Femur (tissue), 1 donor: ENCODE measurements at places on chromosomes 16 and 17.

DNA sequence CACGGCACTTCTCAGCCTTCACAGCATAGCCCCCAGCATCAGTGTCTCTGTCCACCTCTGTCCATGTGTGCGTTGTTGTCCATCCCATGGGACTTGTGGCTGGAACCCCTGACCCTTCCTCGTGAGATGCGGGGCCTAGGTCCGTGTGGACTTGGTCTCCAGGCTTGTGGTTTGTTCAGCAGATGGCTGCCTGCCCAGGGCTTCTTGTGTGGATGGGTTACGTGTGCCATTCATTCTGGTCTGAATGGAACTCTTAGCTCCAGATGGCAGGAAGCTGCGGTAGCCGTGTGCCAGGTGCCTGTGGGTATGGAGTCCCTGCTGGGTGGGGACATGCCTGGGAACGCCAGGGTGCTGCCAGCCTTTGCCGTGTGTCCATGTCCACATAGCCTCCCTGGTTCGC, 31.7 kb upstream of the NUDT16L1 start:
- no peak for DNase-seq

DNA sequence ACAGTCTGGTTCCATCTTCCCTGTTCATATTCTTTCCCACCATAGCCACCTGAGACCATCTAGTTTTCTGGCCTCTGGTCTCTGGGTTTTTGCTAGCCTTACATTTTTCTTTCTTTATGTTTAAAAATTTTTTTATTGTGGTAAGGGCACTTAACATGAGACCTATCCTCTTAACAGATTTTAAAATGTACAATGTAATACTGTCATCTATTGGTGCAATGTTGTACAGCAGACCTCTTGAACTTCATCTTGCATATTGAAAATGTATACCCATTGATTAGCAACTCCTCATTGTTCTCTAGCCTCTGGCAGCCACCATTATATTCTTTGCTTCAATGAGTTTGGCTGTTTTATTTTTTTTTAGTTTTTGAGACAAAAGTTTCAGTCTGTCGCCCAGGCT, 39.2 kb downstream of the ITGAM start:
- DNase-seq = no peak

- no peak for DNase-seq
Measured at GRCh38 chr16:68309799-68310198, 947 bp downstream of the SLC7A6OS start.

- no peak for DNase-seq
Measured at GRCh38 chr17:6358131-6358530, 76.8 kb downstream of the AIPL1 start.

DNA sequence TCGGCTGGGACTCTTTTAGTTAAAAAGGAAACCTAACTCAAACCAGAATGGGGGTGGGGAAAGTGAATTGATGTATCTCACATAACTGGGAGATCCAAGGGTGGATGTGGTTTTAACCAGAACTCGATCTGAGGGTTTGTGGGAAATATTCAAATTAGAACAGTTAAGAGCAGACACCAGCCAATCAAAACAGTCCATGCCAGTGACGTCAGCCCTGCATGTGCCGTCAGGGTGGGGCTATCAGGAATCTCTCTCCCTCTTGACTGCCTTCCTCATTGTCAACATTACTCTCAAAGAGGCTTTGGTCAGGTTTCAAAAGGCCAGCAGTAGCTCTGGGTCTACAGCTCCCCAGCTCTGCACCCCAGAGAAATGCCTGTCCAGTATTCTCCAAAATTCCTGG, 94.2 kb upstream of the HSBP1 start:
- DNase-seq = no peak

DNA sequence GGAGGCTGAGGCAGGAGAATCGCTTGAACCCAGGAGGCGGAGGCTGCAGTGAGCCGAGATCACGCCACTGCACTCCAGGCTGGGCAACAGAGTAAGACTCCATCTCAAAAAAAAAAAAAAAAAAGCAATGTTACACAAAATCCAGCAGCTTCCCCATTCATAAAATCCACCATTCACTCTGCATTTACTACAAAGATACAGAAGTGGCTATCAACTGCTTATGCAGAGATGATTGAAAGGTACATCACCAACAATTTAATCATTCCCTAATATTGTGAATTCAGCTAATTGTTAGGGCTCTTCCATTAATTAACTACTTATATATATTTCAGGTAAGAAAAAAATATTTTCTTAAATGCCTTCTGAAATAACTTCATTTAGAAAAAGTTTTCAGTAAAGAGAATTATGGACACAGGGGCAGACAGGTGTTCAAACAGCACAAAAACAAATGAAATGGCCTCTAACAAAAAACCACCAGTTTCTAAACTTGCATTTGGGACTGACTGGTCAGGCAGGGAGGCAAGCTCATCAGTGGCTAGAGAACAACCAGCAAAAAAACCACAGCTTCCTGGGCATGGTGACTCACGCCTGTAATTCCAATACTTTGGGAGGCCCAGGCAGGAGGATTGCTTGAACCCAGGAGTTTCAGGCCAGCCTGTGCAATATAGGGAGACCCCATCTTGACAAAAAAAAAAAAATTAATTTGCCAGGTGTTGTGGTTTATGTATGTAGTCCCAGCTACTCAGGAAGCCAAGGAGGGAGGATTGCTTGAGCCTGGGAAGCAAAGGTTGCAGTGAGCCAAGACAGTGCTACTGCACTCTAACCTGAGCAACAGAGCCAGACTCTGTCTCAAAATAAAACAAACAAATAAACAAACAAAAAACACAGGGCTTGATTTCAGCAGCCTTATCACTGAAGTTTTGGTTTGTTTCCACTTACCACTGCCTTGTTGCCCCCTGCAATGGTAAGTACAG, 26.3 kb downstream of the ERN1 start:
- DNase-seq = no peak

- no peak for DNase-seq
Measured at GRCh38 chr16:88798772-88799455, 4.7 kb upstream of the CDT1 start.

- no peak for DNase-seq
Measured at GRCh38 chr16:3874794-3875692, 5.5 kb downstream of the CREBBP start.

DNA sequence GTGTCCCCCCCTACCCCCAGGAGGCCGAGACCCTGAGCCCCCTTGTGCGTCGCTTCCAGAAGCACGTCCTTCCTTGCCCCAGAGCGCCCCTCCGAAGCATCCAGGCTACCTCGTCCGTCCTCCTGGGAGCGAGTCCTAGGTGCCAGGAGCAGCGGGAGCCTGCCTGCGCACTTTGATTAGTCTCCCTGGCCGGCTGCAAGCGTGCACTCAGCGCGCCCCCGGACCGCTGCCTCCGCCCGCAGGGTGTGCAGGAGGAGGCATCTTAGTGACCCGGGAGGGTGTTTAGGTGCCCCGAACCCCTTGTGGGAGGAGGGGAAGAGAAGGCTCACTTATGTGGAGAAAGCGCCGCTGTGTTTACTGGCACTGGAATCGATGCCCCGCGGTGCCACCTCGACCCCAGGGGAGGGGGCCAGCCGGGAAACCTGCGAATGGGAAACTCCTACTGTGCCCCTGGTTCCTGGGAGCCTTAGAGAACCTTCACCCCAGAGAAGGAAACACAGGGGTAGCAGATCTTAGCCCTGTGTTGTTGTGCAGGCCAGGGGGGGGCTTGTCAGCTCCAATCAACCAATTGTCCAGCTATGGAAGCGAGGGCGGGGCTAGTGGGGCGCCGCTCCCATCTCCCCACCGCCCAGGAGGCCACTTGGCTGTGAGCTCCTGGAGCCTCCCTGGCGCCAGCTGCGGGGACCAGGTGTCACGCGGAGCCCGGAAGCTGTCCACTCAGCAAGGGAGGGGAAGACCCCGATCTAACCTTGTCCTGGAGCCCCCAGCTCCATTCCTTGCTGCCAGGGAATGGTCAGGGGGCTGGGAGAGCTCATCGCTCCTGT, 922.8 kb upstream of the EEF2KMT start:
- DNase-seq = no peak

DNA sequence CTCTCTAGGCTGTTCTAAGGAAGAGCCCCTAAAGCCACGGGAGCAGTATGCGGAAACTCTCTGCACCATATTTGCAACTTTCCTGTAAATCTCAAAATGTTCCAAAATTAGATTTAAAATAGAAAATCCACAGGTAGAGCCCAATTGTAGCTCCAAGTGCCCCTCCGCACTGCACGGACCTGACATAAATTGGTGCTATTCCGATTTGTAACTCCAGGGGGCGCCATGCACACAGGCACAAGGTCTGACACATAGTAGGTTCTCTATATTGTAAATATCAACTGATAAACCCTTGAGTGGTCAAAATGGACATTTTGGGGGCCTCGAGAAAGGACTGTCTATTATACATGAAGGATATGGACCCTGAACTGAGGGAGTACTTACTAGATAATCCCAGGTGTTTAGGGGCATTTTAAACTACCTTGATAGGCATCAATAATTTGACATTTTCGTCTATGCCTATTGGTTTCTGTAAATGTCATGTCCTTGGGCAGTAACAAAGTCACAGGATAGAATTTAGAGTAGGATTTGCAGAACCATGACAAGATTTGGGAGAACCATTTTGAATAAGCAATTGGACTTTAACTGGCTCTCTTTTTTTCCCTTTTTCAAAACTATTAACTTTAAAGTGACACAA, 36.6 kb upstream of the TMEM132E start:
- DNase-seq = no peak

DNA sequence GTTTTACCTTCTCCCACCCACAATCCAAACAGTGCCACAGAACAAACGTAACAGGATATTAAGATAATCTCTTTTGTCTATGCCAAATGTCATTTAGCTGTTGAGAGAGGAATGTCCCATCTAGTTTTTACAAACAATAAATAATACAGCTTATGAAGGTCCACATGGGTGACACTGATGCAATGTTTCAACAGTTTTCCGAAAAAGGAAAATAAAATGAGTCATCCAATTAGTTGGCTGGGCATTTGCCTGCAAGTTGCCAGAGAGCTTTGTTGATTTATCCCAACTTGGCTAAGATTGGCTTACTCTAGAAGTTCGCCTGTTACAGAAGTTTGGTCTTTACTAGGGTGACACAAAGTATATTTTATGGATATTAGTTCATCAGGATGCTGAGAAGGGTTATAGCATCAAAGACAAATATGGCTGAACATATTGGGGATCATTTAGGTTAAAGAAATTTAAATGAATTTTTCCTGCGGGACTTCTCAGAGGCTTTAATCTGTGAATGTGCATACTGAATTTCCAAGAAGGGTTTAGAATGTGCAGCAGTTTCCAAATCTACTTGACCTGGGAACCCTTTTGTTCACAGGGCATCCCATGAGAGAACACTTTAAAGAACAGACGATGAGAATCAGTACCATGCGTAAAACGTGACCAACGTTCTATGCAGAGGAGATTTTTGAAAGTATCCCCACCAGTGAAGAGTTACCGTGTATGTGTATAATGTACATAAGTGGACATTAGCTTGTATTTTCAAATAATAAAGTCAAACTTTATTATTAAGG, 73.1 kb downstream of the CDH13 start:
- DNase-seq = no peak

DNA sequence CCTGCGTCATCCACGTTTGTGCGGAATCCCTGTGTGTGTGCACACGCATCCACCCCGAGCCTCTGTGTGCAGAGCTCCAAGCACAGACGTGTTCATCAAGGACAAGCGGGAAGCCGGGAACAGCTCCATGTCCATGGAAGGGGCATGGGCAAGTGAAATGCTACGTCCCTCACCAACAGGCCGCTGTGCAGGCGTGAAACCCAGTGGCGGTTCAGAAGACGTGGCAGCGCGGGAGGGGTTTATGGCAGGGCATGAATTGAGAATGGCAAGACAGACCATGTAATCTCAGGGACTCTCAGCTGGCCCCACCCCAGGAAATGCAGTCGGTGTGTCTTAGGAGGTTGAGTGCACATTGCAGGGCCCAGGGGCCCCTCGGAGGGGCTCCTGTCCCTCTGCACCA, 52.7 kb downstream of the TBC1D16 start:
- no peak for DNase-seq

GRCh38 chr16:58814348-58814801, 80.3 kb upstream of the GOT2 start:
- DNase-seq = peak; percentile 67

DNA sequence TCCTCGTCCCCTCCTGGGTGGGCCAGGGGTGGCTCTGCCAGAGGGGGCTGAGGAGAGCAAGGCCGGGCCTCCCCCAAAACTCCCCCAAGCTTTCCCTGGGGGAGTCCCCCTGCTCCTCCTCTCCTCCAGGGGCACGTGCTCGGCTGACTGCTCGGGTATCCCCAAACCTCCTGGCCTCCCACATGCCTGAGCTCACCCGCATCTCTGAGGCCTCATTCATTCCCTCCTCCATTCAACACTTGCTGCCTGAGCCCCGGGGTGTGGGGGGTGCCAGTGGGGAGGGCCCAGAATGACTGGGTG, 83.1 kb downstream of the RTN4RL1 start:
- DNase-seq = no peak

GRCh38 chr16:53224951-53225533, 170.3 kb downstream of the CHD9 start:
- no peak for DNase-seq

DNA sequence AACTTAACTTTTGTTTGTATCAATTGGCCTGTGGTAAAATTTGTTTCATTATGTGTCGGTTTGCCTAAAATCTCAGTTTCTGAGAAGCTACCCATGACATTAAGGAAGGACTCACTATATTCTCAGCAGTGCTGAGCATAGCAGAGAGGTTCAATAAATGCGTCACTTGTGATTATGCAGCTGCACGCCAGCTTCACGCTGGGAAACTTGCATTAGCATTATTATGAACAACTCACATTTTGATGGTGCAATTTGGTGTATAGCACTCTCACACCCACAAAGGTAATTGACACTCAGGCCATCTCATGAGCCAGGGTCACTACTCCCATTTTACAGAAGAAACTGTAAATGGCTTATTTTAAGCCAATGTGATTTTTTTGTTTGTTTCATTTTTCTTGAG, 80.6 kb upstream of the SALL1 start:
- DNase-seq = no peak

DNA sequence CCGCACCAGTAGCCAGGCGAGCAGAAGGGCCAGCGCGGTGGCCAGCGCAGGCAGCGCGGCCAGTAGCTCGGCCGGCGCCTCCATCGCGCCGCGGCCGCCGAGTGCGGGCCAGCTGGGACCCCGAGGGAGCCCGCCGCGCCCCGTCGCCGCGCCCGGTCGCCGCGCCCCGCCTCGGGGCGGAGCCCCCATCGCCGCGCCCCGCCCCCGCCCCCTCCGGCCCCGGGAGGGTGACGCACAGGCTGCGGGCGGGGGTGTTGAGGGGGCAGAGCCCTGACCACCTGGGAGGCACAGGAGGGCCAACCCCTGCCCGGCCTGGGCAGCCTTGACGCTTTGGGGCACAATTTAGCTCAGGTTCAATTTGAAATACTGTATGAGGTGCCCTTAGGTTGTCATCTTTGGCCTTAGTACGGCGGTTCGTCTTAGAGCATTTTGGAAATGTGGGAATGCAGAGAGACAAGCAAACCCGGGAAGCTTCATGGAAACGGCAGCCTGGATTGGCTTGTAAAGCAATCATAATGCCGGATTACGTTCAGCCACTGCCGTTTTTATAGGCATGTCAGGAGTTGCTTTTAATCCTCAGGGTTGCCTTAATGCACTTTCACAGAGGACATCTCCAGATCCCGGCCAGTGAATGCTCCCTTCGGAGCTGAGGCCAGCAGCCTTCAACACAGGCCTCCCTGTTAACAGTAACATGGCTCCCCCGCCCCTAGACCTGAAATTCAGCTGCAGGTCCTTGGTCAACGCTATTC, at the start of gene MXRA7:
MXRA7 (minus strand) TSS at position 103 of the 749 bp plus-strand sequence; CDS start at position 84, 19 bp downstream.
- DNase-seq = peak; percentile 86
